Placental pericyte (primary cell): ENCODE measurements at places on chromosomes 6 and 20. TPM values are rescaled to one million over a fixed set of nuclear protein-coding genes. Genes with fewer than 3 reads are reported as not detected.

The SLC17A1 gene
- not detected in 2 replicates for total RNA-seq

The DEF6 gene
- 0.22 and 0.57 TPM in 2 replicates for total RNA-seq

The SLC17A4 gene
- total RNA-seq = not detected in 2 replicates

The FAM209B gene
- total RNA-seq = not detected in 2 replicates

The PDE7B gene
- total RNA-seq = 20.2 and 30.2 TPM in 2 replicates

The ZBTB12 gene
- 1.4 and 2.8 TPM in 2 replicates for total RNA-seq

The CCN2 gene
- total RNA-seq = 96.1 and 283 TPM in 2 replicates

The OXT gene
- not detected in 2 replicates for total RNA-seq

The FAM210B gene
- total RNA-seq = 32.0 and 41.2 TPM in 2 replicates

The TSHZ2 gene
- under 0.01 and 1.3 TPM in 2 replicates for total RNA-seq

The TMX4 gene
- 34.9 and 78.3 TPM in 2 replicates for total RNA-seq

The HLA-DOB gene
- 0.14 TPM in 1 of 2 replicates, not detected in the other for total RNA-seq

The FAM162B gene
- 25.5 TPM in 1 of 2 replicates, not detected in the other for total RNA-seq

The SYNDIG1 gene
- 0.57 TPM in 1 of 2 replicates, not detected in the other for total RNA-seq

The GPX5 gene
- not detected in 2 replicates for total RNA-seq

The ELOVL4 gene
- 0.66 and 3.3 TPM in 2 replicates for total RNA-seq

The ARFGEF3 gene
- total RNA-seq = under 0.01 and 0.22 TPM in 2 replicates

The TAF8 gene
- 17.3 and 19.9 TPM in 2 replicates for total RNA-seq

The GMPR gene
- 6.6 and 37.9 TPM in 2 replicates for total RNA-seq

The ANKRD6 gene
- 0.22 and 0.43 TPM in 2 replicates for total RNA-seq

The DNMT3B gene
- 2.2 and 5.2 TPM in 2 replicates for total RNA-seq

The RHAG gene
- not detected in 2 replicates for total RNA-seq

The GFOD1 gene
- total RNA-seq = 9.4 and 10.3 TPM in 2 replicates

The NNAT gene
- total RNA-seq = 0.22 and 0.43 TPM in 2 replicates

The FAM217A gene
- not detected in 2 replicates for total RNA-seq

The HCRTR2 gene
- total RNA-seq = not detected in 2 replicates
